ENCODE measurements at places on chromosomes 2 and 18.

- DNase-seq, result no peak
Observed at GRCh38 chr2:109507217-109507616, 106.5 kb downstream of the SEPTIN10 start.

DNA sequence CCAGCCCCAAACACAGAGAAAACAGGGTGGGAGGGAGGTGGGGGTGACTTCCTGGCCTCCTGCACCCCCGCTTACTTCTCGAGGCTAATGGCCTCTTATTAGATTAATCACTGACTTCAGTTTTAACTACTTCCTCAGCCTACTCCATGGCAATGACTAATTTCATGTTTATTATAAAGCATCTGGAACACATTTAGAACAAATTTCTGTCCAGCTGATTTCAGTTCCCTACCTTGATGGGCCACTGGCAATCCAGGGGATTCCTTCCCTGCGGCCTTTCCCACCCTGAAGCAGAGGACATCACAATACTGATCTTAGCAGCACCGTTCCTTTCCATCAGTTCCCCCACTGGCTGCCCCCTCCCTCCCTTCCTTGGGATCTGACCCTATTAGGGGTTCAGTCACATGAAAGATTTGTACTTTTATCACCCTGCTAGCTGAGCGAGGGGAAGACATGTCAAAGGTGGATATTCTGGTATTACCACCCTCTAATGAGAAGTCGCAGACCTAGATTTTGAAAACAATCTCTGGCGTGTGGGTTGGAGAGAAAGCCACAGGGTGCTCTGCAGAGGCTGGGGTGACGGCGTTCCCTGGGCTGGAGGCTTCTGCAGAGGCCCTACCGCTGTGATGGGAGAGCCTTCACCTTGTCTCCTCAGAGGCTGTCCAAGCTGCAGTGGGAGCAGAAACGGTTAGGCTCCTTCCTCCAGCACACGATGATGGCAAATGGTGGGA lies 67.6 kb downstream of the KIAA2012 start:
- no peak for DNase-seq

DNA sequence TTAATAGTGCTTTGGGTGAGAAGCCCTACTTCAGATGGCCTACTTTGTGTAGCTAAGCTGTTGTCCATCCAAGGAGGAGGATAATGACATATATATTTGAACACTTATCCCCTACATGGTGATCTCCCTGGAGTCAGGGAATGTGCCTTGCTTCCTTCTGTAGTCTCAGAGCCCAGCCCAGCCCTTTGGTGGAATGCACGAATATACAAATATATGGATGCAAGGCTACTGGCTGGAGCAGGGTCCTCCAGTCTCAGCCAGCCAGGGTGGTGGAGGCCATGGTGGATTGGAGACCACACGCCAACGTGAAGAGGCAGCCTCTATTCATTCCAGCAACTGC lies 150.6 kb upstream of the RIOK3 start:
- no peak for DNase-seq

DNA sequence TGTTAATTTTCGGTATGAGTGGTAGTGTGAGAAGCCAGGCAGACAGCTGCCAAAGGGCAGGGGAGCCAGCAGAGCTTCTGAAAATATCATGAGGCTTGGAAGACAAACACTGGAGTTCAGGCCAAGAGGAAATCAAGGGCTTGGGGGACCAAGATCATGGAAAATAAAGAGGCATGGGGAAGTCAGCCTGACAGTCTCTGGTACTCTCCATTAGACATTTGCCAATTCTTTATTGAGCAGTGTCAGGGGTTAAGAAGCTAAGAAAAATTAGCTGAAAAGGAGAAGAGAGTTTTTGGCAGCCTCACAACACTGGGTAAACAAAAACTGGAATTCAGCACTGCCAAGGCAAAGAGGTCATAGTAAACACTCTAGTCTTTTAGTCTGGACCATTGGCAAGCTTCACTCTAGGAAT lies 612.7 kb downstream of the EPHA4 start:
- no peak for DNase-seq

GRCh38 chr2:120710256-120710655 lies 25.4 kb upstream of the GLI2 start:
- DNase-seq, result no peak

DNA sequence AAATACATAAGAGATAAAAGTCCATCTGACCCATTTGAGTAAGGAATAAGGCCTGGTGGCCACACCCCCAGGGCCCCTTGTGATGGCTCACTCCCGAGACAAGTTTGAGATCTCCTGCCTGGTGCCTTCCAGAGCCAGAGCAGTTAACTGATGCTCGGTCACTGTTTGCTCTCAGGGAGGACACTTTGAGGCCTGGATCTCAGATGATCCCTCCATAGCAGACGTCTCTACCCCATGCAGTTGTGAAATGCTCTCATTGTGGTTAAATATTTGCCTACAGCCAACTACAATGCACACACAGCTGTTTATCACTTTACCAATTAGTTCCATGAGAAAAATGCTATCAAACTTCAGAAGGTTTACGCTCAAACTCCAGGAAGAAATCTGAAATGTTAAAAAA lies 12.3 kb downstream of the GYPC start:
- no peak for DNase-seq

- no peak for DNase-seq
Observed at GRCh38 chr2:188813315-188813714, 160.9 kb upstream of the COL3A1 start.

DNA sequence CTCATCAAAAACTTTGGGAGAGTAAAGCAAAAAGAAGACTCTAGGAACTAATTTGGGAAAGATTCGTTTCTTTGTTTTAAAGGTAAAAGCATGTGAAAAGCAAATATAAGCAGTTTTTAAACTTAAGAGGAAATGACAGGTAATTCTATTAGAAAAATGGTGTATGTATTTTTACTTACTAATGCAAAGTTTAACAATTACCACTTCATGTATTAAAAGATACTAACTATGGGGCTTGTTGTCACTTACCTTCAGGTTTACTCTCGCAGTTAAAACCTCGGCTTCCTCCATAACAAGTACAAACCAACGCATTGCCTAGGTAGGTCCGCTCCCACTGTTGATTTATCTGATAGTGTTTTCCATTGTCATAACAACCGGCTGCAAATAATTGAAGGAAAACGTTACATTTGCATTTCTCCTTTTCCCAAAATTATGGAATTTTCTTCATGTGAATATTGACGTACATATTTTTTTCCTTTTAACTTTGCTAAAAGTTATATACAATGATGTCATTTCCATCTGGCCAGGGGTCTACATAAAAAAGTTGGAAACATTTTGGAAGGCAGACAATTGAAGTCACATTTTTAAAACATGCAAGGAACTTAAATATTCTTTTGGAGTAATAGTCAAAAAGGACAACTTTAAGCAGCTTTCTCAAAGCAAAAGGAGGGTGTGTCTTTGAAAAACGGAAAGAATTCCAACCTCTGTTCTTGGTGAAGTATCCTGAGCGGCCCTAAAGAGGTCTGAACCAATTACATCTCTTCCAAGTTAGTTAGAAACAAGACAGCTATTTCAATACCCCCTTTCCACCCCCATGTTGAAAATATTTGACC lies 1.2 kb downstream of the FN1 start:
- DNase-seq, result no peak

- DNase-seq, result no peak
Observed at GRCh38 chr2:96828436-96828835, 12.4 kb downstream of the CNNM3 start.

DNA sequence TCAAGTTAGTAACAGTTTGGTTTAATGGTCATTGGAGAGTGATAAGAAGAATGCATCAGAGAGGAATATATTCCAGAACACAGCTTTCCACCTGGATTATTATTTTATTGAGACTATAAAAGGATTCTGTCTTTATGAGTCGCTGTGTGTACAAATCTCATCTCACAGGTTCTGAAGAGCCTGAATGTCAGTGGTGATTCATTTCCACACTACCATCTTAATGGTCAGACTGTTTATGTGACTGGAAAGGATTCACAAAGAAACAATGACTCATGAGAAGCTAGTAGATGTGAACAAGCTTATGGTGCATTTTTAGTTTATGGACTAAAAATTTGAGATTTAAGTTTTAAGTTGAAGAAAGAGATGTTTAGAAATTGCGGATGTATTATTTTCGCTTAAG lies 685.4 kb upstream of the NRXN1 start:
- DNase-seq, result no peak

- peak; percentile 51 for DNase-seq
Observed at GRCh38 chr18:48446582-48447225, 37.5 kb upstream of the ZBTB7C start.

DNA sequence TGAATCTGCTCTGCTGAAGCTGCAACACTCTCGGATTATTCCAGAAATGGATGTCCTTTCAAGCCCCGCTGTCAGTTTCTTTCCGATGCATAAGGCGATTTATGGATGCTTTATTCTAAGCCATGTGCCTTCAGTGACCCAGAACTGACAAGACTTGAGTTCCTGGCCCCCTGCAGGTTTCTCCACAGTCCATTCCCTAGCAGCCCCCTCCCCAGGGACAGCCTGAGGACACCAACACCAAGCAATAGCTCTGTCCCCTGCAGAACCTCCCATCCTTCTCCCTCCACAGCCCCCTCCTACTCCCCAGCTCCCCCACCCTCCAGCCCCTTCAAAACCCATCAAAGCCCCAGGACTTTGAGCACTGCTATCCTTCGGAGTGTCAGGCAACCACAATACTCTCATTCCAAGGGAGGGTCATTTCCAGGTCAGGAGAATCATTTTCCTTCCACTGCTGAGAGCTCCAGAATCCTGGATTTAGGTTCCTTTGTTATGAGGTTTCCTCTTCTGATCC lies 24.6 kb upstream of the SPP2 start:
- no peak for DNase-seq

DNA sequence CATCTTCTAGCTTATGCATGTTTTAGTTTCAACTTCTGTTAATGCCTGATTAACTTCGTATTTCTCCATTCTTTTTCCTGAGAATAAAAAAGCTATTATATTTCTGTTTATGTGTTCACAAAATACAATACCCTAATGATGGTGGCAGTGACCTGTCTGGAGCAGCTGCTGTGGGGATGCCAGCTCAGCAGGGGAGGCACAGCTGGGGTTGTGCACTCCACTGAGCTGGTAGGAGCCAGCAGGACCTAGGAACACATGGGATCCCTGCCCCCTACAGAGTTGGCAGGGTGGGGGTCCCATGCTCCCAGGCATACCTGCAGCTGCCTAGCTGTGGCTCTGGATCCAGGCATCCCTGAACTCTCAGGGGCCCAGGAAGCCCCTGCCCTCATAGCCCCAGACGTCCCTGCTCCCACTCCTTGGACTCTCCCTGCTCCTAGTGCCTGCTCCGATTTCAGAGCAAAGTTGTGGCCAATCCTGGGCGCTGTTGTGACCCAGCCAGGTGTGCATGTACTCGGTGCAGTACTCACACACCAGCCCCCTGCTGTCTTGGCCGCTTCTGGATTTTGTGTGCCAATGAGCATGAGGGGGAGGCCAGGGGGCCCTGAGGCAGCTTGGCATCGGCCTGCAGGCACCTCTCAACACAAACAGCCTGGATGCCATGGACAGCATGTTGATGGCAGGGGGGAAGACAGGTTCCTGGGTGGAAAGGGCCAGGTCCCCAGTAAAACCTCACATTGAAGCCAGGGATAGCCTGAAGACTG lies 546.0 kb downstream of the ZNF804A start:
- DNase-seq, result no peak

DNA sequence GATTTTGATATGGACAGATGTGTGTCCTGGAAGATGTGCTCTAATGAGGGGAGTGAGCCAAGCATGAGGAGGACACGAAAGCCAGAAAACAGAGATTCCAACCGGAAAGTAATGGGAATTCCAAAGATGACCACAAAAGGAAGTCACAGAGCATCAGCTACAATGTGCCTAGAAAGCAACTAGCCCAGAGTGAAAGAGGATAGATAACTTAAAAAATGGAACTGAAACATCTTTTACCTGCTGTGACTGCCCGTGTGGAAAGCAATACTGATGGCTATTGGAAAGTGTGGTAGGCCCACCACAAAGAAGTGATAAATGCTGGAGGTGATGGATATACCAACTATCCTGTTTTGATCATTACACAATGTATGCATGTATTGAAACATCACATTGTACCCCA lies 21.6 kb downstream of the DNMT3A start:
- DNase-seq, result no peak

DNA sequence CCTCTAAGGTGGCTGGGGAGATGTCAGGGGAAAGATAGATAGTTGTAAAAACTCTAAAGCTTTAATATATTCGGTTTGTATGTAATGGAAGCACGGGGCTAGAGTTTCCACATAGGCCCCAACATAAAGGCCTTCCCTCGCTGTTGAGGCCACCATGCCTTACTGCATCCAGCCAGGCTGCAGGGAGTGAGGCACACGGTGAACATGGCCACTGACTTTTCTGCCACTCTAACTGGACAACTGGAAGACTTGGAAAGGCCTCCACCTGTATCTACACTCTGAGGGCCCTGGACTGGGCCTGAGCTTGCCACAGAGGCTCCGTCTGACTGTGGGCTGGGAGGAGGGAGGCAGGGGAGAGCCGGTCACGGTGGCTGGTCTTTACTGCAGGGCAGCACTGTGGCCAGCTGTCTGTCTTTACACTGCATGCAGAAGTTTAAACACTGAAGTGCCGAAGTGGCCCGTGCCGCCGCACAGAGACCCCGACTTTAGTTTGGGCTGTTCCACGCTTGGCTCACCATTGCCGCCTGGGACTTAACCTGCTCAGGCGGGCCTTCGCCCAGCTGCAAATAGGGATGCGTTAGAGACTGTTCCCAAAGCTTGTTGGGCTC lies 66.7 kb downstream of the EMILIN2 start:
- DNase-seq, result no peak

GRCh38 chr2:155266109-155266508 lies 567.6 kb downstream of the KCNJ3 start:
- DNase-seq, result no peak

DNA sequence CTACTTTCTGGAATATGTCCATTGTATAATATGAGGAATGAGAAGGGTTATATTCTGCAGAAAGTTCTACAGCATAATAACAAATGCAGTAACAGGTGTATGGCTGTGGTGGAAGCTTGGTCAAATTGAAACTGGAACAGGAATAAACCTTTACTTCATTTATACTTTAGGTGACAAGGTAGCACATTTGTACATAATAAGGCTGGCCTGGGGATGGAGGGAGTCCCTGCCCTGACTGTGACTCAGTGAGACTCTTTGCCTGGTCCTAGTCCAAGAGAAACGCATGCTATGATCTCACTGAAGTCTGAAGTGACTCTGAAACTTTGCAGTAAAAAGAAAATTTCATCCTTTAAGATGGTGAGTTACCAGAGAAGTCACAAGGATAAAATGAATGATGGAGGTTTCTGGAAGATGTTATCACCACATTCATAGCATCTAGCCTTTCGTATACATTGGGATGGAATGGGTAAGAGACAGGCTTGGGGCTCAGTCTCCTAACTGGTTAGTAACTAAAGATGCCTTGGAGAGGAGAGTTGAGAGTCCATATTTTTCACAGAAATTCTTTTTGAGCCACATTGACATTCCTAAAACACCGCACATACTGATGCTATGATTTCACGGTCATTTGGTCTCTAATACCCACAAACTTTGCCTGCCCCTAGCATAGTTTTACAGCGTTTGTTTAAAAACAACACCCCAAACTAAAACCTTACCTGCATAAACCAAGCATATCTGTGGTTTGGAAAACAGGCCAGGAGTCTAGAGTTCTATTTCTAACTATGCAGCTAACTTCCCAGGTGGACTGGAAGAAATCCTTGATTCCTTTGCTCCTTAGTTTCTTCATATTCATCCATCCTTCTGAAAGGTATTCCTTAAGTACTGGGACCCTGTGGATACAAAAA lies 42.4 kb upstream of the NABP1 start:
- no peak for DNase-seq

GRCh38 chr2:29225814-29226213 lies 110.6 kb downstream of the CLIP4 start:
- no peak for DNase-seq
